Smooth muscle cell of the umbilical artery (primary cell): ENCODE measurements at places on chromosomes 16 and 17. TPM values are rescaled to one million over a fixed set of nuclear protein-coding genes. Genes with fewer than 3 reads are reported as not detected.

ACTG1 gene
- 6,408 and 8,170 TPM in 2 replicates for total RNA-seq

PIMREG gene
- total RNA-seq, result 1.8 and 13.7 TPM in 2 replicates

KRT10 gene
- total RNA-seq, result 4.3 and 6.5 TPM in 2 replicates

CTRB2 gene
- not detected in 2 replicates for total RNA-seq

SLC7A6 gene
- 30.9 and 31.7 TPM in 2 replicates for total RNA-seq

SLC16A5 gene
- total RNA-seq, result 7.4 and 12.3 TPM in 2 replicates

PRR14 gene
- total RNA-seq, result 8.0 and 8.7 TPM in 2 replicates

KRT9 gene
- not detected in 2 replicates for total RNA-seq

EFCAB5 gene
- 0.59 and 1.3 TPM in 2 replicates for total RNA-seq

MEFV gene
- 0.14 TPM in 1 of 2 replicates, not detected in the other for total RNA-seq

FBXO39 gene
- 0.14 TPM in 1 of 2 replicates, not detected in the other for total RNA-seq

MRPL28 gene
- total RNA-seq, result 51.7 and 69.3 TPM in 2 replicates

KRTAP9-4 gene
- not detected in 2 replicates for total RNA-seq

AXIN2 gene
- 0.59 and 0.97 TPM in 2 replicates for total RNA-seq

TBC1D3I gene
- total RNA-seq, result 0.18 TPM in 1 of 2 replicates, not detected in the other

TUFM gene
- 91.8 and 99.2 TPM in 2 replicates for total RNA-seq

ITFG1 gene
- 140 and 185 TPM in 2 replicates for total RNA-seq

PLEKHM1 gene
- 21.1 and 30.1 TPM in 2 replicates for total RNA-seq

FMNL1 gene
- total RNA-seq, result 1.9 and 2.7 TPM in 2 replicates

C1QTNF8 gene
- total RNA-seq, result not detected in 2 replicates

UNC13D gene
- total RNA-seq, result 0.83 and 2.4 TPM in 2 replicates

STUB1 gene
- 95.6 and 120 TPM in 2 replicates for total RNA-seq

TBCD gene
- total RNA-seq, result 28.2 and 55.2 TPM in 2 replicates

SLC5A11 gene
- total RNA-seq, result not detected in 2 replicates

ABCA8 gene
- 43.0 and 80.8 TPM in 2 replicates for total RNA-seq

NKD1 gene
- total RNA-seq, result under 0.01 TPM in 2 replicates

FA2H gene
- not detected in 2 replicates for total RNA-seq

RNF112 gene
- total RNA-seq, result 2.1 and 3.8 TPM in 2 replicates

SPATA22 gene
- total RNA-seq, result not detected in 2 replicates

TSNAXIP1 gene
- total RNA-seq, result 0.32 and 1.5 TPM in 2 replicates

LITAFD gene
- total RNA-seq, result not detected in 2 replicates

ELAC2 gene
- total RNA-seq, result 44.2 and 72.8 TPM in 2 replicates

CDK10 gene
- total RNA-seq, result 49.9 and 54.5 TPM in 2 replicates

KRTAP4-4 gene
- not detected in 2 replicates for total RNA-seq

KRT33B gene
- 0.30 and 0.32 TPM in 2 replicates for total RNA-seq

WFIKKN2 gene
- under 0.01 and 0.09 TPM in 2 replicates for total RNA-seq

RCVRN gene
- not detected in 2 replicates for total RNA-seq
